Activated T-helper 17 cell treated with anti-CD3 and anti-CD28 coated beads, Interleukin-2, amount 50 U/mL, for 72 hours (primary cell): ENCODE measurements at places on chromosomes 4 and X. TPM values are rescaled to one million over a fixed set of nuclear protein-coding genes. Genes with fewer than 3 reads are reported as not detected.

The CXorf49 gene
- not detected for total RNA-seq

The SGMS2 gene
- total RNA-seq = 0.19 TPM

The MUC7 gene
- not detected for total RNA-seq

The MAGED2 gene
- total RNA-seq = 40.8 TPM

The CFAP97 gene
- 33.7 TPM for total RNA-seq

The DCAF8L2 gene
- not detected for total RNA-seq

The CT47B1 gene
- not detected for total RNA-seq

The ADH1C gene
- total RNA-seq = not detected

The CACNA1F gene
- 0.82 TPM for total RNA-seq

The FAM47A gene
- not detected for total RNA-seq
